ENCODE measurements at places on chromosomes 16 and 17.

DNA sequence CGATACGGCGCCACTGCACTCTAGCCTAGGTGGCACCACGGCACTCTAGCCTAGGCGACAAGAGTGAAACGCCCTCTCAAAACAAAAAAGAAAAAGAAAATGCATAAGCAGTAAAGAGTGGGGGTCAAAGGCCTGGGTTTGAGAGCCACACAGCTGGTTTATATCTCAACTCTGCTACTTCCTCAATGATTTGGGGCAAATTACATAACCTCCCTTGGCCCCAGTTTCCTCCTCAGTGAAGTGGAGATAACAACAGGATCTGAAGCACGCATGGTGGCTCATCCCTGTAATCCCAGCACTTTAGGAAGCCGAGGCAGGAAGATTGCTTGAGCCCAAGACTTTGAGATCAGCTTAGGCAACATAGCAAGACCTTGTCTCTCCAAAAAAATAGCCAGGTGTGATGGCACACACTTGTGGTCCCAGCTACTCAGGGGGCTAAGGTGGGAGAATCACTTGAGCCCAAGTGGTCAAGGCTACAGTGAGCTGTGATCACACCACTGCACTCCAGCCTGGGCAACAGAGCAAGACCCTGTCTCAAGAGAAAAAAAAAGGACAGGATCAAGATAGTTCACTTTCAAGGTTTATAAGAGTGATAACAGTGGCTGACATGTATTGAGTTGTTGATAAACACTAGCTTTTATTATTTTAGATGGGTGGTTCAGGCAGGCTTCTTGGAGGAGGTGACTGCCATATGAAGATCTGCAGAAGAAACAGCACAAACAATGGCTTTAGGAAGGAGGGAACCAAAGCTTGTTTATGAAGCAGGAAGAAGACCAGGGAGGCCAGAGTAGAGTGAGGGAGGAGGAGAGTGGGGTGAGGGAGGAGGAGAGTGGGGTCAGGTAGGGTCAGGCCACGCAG, 8.5 kb upstream of the COG1 start:
- DNase-seq, result no peak

DNA sequence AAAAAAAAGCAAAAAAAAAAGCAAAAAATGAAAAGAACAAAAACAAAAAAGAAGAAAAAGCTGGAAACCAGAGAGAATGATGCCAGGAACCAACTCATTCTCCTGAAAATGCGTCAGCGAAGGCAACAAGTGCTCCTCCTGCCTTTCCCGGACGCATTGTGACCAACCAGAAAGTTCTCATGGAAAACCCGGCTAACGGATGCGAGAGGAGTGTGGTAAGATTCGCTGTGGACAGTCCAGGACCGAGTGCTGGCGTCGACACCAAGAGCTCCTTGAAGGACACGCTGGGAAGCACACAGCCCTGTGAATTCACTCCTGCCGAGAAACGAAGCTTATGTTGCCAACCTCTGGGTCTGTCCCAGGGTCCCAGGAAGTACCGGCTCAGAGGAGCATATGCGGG, 43.4 kb downstream of the METRNL start:
- DNase-seq, result no peak

DNA sequence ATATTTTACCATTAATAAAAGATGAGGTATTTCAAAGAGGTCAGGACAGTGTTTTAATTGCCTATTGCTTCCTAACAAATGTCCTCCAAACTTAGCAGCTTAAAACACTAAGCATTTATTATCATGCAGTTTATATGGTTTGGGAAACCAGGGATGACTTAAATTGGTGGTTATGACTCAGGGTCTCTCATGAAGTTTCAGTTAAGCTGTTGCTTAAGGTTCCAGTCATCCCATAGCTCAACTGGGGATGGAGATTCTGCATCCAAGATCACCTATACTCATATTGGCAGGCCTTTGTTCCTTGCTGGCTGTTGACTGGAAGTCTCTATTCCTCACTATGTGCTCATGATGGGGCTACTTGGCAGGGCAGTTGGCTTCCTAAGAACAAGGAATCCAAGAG, 1329.9 kb upstream of the GOT2 start:
- no peak for DNase-seq

GRCh38 chr17:61426482-61427304, 25.5 kb upstream of the TBX4 start:
- no peak for DNase-seq

DNA sequence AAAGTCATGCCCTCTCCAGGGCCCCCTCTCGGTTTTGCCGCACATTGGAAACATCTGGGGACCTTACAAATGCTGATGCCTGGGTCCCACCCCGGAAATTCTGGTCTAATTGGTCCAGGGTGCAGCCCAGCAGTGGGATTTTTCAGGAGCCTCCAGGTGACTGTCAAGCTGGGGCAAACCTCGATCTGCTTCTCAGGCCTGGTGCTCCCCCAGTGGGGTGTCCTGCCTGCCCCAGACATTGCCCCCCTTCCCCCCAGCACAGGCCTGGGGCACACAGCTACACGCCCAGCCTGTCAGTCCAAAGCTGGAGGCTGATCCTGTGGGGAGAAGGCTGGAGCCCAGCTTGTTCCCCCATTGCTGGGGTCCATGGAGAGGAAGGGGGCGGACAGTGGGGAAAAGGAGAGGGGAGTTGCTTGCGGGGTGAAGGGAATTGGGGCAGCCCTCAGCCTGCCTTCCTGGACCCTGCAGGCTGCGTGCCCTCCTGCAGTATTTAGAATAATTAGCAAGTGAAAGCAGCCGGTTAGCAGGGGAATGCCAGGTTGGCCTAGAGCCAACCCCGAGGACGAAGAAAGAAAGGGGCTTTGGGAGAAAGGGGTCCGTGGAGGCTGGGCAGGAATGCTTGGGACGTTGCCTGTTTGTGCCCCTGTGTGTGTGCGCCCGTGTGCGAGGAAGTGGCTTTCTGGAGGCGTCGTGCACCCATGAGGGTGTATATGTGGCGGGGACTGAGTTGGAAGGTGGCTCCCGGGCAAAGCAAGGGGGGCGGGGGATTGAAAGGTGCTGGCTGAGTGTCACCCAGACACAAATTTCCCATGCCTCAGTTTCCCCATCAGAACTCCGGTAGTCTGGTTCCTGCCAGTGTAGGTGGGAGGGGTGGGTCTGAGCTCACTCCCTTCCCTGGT, 5.9 kb downstream of the FOXJ1 start:
- no peak for DNase-seq

- DNase-seq, result peak; percentile 27
Measured at GRCh38 chr17:8124350-8125153, 646 bp upstream of the HES7 start.

GRCh38 chr17:69724238-69724637, 309.7 kb downstream of the MAP2K6 start:
- DNase-seq, result no peak

- DNase-seq, result no peak
Measured at GRCh38 chr17:61444831-61445230, 7.4 kb upstream of the TBX4 start.

GRCh38 chr17:74883241-74883745, 10.1 kb downstream of the FADS6 start:
- DNase-seq, result no peak

DNA sequence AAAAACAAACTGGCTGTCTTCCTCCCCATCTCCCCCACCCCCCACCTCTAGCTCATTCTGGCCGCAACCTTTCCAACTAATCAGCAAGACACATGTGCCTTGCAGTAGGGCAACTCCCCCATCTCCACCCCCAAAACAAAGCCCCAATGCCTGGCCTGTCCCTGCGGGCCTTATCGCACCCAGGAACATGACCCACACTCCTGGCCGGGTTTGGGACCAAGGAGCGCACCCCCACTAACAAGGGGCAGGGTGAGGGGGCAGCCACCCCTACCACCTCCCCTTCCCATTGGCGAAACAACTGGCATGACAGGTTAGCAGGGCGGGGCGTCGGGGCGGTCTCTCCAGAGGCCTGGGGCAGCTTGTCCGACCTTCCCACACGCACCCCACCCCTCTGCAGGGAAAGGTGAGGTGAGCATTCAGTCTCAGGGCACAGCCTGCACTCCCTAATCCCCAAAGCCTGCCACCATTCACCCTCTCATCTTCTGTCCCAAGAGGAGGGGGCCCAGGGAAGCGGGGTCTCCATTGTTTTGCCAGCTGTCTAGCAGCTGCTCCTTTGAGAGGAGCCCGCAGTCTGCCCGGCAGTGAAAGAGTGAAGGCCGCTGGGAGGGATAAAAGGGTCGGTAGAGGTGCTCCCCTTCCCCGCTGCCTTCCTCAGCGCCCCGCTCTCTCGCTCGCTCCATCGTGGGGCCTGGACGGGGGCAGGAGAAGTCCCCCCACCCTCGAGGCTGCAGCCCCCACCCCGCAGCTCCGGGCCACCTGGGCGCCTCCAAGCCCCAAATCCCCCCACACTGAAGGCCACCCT, 765 bp downstream of the MYO18A start:
- DNase-seq, result peak; percentile 91

- DNase-seq, result no peak
Measured at GRCh38 chr17:38588788-38589174, 17.0 kb downstream of the SRCIN1 start.

DNA sequence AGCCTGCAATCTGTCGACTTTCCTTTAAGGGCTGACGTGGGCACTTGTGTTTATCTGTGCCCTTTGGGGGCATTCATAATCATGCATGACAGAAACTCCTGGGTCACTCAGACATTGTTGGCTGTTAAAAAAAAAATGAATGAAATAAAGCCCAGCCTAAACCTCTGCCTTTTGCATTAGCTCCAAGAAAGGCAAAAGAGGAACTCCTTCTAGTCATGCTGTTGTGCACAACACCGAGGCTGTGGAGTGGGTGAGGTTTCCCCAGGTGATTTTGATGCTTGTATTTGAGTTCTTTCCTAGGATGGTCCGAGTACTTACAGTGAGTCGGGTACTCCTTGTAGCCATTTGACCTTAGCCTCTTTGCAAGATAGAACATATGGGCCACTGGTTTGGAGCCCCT, 49.6 kb upstream of the IRX6 start:
- DNase-seq, result no peak

GRCh38 chr16:71344315-71344905, 14.1 kb upstream of the CALB2 start:
- no peak for DNase-seq

- no peak for DNase-seq
Measured at GRCh38 chr17:72376526-72377345, 255.9 kb downstream of the SOX9 start.

DNA sequence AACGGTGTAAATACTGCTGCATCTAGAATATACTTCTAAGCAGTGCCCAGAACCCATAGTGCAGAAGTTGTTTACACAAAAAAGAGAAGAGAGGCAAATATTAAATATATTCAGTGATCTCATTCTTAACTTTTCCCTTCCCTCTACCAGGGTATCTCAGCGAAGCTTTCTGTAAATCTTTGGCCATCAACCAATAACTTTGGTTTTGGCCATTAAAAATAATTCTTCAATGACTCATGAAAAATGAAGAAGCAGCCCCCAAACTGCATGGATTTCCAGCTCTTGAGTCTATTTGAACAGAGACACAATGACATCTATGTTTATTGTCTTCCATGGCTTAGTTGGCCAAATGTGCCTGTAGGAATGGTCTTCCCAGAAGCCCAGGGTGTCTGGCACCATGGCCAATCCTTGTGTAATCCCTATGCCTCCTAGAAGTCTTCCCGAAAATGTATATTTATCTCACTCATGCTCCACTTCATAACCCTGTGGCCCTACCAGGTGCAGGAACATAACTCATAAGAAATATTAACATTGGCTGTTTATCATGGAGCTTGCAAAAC, 646.6 kb downstream of the TOX3 start:
- DNase-seq, result no peak

- no peak for DNase-seq
Measured at GRCh38 chr17:44767493-44767892, 8.7 kb downstream of the ADAM11 start.

DNA sequence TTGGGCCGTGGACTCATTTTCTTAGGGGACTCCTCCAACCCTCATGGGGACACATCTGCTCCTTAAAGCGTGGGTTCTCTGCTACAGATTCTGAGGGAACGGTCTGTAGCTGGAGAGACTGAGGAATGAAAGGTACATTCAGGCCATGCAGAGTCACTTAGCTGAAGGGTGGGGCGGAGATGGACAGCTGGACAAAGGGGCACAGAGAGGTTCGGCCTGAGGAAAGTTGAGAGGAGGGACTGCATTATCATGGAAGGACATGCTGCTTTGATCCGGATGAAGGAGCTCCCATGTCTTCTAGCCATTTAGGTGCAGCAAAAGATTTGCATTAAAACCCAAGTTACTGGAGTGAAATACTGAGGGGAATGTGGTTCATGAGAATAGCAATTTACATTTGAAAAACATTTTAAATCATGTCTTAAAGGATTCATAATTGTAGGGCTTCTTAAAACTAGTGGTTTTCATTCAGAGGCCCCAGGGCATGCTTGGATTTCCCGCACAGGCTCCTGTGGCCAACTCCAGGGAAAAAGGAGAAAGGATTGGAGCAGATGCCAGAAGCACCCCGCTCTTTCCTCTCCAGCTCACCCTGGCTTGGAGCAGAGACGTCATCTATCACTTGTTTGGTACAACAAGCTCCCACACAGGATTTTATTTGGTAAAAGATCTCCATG, 54.2 kb downstream of the CDRT4 start:
- no peak for DNase-seq

DNA sequence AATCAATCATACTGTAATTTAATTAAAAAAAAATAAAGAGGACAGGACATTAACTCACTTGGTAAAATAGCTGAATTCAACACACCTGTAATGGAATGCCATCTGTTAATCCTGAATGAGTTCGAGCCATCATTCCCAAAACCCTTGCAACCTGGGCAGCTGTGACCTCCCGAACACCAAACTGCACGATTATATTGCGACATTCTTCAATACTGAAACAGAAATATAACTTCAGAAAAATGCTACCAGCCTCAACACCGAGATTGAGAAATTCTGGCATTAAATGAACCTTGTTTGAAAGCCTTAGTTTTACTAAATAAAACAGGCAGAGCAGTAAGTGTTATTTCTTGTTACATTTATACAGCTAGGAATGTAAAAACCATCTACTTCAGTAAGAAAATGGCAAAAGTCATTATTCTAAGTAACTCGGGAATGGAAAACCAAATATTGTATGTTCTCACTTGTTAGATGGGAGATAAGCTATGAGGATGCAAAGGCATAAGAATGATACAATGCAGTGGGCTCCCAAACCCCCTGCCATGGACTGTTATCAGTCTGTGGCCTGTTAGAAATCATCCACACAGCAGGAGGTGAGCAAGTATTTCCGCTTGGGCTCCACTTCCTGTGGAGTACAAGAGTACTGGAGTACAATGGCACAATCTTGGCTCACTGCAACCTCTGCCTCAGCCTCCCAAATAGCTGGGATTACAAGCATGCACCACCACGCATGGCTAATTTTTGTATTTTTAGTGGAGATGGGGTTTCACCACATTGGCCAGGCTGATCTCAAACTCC, 46.5 kb downstream of the CNOT1 start:
- no peak for DNase-seq

DNA sequence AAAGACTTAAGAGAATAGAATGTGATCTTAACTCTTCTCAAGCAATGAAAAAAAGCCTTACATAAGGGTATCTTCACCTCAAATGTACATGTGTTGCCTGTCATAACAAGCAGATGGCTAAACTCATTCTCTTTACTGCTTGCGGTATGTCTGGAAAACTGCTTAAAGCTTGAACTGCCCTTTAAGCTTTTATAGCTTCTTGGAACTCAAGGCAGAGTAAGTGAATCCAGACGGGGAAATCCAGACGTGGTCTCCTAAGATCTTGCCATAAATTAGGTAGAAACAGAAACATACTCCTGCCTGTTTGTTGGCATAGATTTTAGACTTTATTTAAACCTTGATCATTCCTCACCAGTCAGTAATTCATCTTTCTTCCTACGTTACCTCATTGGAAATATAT, 19.6 kb downstream of the CLUAP1 start:
- DNase-seq, result no peak

- DNase-seq, result no peak
Measured at GRCh38 chr17:50549969-50550368, 3.0 kb downstream of the SPATA20 start.

Measured in mucosa of descending colon (tissue), 3 donors.